ENCODE measurements at places on chromosomes 1 and 21.

- DNase-seq = no peak
Measured at GRCh38 chr1:7339953-7340352, 431.1 kb upstream of the VAMP3 start.

DNA sequence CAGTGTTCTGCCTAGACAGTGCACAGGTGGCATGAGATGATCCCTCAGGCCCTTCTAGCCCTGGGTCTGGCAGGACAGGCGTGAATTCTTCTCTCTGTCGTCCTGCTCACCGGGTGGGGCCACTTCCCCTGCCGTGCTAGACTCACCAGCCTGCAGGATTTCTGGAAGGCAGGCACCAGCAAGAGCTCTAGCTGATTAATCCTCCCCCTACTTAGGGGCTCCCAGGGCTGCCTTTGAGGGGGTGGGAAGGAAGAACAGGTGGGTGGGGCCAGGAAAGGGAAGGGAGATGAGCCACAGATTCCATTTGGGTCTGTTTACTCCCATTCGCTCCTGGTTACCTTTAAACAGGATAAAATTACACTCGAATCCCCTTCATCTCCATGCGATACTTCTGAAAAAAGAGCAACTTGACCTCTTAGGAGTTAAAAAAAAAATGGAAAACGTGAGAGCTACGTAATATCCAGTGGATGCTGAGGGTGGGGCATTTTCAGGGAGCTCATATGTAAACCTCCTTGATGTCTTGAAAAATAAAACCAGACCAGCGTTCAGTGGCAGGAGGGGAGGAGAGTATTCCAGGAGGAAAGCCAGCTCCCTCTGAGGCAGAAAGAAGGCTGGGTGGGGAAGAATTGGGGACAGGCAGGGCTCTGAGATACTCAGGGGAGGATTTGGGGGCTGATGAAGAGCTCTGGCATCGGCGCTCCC is 665.5 kb downstream of the PTPRU start:
- no peak for DNase-seq

DNA sequence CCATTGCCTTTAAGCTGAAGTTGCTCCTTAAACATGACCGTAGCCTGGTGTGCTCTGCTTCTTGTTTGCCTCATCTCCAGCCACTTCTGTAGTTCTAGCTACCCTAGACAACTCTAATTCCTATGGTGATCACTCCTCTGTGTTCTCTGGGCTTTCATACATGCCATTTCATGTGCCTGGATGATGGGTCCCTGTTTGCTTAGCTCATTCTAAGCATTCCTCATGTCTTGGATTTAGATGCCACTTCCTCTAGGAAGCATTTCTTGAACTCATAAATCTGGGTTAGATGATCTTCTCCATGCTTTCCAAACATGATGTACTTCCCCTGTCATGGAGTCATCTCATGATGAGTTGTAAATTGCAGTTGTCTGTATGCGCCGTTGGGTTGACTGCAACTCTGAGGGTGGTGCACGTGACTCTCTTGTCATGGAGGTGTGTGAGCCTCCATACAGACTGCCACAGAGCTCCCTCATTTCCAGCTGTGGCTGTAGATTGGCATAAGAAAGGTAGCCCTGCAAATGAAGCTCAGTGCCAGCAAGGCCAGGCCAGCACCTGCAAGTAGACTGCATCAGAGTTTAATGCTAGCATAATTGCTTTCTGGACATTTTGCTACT is 77.2 kb downstream of the LAMC1 start:
- no peak for DNase-seq

DNA sequence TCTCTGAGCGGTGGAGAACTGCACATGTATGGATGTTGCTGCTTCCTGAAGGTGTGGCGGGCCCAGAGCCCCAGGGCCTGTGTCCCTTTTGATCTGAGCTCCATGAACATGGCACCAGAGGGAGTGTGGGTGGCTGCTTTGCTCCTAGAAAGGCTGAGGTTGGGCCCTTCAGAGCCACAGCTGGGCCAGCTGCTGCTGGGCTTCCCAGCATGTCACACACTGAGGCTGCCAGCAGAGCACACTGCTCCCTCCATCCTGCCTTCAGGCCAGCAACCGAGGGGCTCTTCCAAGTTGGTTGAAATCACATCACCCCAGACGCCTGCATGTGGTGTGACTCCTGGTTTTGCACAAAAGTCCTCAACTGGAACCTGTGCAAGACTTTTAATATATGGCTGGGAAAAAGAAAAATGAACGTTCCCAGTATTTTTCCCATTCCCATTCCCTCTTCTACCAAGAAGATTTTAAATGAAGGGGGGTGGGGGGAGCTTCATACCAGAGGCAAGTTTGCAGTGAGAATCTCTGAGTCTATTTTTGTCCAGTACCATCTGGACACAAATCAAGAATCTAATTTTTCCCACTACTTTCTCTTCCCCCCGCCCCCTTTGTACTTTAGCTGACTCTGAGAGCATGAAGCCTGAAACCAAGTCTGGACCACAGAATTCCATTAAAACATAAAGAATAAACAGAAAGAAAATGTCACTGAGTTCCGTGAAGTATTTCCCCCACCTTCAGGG is 26.2 kb upstream of the NGF start:
- DNase-seq = no peak

GRCh38 chr21:41133874-41134522 is 34.0 kb upstream of the BACE2 start:
- DNase-seq = no peak

DNA sequence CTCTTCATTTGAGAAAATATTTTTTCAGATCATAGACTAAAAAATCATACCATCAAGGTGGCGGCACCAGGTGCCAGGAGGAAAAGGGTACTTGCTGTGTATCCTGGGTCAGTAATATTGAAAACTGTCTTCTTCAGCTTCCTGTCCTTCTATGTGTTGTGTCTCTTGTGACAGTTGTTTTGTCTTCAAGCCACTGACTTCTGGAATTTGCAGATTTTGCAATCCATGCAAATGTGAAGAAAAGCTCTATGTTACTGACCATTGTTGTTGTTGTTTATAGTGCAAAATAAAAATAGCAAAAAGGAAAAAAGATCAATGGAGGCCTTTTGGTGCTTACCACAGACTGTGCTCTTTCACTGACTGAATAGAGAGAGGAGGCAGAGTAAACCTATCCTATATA is 83.2 kb upstream of the RHOU start:
- no peak for DNase-seq

DNA sequence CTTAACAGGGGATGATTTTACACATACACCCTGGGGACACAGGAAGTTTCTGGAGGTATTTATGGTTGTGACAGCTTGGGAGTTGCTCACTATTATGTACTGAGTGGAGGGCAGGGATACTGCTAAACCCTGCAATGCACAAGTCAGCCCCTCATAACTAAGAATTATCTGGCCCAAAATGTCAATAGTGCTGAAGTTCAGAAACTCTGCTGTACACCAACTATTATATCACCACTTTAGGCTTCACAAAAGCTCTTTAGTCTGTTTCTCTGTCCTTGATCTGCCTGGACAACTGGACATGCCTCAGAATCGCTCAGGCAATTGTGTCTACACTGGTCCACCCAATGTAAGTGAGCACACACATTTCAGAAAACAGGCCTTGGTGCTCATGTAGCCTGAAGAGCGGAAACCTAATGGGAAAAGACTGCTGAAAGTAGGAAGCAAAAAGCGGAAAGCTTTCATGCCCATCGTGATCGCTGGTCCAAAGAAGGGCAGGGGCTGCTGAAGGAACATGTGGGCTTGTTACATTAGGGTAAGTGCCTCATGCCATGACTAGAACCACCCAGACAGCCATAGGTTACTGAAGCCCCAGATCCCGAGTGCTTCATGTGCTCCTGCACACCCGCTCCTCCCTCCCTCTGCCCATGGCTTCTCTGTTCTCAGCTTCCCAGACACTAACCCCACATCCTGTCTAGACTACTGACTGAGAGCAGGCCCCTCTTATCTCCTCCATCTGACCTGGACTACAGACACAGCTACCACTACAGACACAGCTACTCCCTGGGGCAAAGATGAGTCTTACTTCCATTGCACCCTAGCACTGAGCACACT is 73.5 kb downstream of the LRIG2 start:
- no peak for DNase-seq

GRCh38 chr1:95230768-95231191 is 3.2 kb upstream of the RWDD3 start:
- DNase-seq = no peak

GRCh38 chr1:23795676-23796465 is 4.7 kb downstream of the GALE start:
- no peak for DNase-seq

- no peak for DNase-seq
Measured at GRCh38 chr1:234617131-234617985, 7.4 kb upstream of the IRF2BP2 start.

DNA sequence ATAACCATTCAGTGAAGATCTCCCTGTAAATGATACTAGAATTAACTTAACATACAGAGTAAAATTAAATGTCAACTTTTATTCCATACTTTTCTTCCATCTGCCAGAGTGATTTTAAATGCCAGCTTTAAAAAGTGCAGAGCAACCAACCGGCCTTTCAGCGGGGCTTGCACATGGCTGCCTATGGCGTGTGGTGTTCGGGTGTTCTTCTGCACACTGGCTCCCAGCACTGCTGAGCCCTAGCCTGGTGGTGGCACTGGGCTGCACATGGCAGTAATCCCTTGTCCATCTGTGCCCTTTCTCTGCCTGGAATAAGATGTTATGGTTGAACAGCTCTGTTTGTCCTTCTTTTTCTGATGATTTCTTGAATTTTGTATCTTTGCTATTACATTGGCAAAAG is 156.3 kb downstream of the SNX7 start:
- no peak for DNase-seq

DNA sequence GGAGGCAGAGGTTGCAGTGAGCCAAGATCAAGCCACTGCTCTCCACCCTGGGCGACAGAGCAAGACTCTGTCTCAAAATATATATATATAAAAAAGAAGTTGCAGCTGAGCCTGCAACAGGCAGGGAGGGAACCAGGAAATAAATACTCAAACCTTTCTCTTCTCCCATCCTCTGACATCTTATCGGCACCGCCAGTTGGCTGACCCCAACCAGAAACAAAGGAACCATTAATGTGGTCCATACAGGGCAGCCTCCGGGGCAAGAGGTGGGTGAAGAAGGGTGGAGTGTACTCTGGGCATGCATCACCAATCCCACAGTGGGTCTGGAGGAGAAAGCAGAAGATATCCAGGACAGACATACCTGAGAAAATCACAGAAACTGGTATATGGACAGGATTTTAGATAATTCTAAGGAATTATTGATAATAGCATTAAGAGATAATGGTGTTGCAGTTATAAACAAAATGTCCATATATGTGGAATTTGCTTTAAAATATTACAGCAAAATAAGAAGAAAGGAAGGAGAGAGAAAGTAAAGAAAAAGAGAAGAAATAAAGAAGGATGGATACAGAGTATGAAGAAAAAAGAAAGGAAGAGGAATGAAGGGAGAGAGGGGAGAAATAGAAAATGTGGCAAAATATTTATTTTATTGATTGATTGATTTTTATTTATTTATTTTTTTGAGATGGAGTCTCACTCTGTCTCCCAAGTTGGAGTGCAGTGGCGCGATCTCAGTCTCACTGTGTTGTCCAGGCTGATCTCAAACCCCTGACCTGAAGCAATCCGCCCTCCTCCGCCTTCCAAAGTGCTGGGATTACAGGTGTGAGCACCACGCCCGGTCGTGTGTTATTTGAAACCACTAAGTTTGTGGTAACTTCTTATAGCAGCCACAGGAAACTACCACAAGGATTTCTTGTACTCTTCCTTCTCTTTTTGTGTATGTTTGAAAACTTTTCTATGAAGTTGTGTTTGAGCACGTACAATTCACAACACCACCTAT is 4.1 kb upstream of the PTAFR start:
- DNase-seq = no peak

GRCh38 chr1:108861566-108861965 is 4.7 kb upstream of the AKNAD1 start:
- DNase-seq = no peak

DNA sequence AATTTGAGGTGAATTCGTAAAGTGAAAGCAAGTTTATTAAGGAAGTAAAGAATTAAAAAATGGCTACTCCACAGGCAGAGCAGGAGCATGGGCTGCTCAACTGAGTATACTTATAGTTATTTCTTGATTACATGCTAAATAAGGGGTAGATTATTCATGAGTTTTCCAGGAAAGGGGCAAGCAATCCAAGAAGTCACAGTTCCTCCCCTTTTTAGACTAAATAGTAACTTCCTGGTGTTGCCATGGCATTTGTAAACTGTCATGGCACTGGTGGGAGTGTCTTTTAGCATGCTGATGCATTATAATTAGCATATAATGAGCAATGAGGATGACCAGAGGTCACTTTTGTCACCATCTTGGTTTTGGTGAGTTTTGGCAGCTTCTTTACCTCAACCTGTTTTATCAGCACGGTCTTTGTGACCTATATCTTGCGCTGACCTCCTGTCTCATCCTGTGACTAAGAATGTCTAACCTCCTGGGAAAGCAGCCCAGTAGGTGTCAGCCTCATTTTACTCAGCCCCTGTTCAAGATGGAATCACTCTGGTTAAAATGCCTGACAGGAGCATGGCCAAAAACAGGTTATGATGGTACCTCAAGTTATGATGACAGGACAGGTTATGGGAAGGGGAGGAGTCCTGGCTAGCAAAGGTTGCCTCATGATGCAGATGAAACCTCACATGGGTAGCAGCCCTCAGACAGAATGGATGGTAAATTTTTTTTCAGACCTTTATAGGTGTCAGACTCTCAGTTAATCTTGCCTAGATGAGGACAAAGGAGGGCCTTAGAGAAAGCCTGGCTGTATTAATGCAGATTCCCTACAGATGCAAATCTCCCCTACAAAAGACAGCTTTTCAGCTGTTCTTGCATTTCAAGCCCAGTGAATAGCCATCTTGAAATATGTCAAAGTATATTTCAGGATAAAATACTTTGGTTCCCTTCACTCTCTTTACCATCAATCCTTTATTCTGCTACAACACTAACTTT is 49.7 kb downstream of the SIPA1L2 start:
- DNase-seq = no peak

GRCh38 chr1:93190432-93190831 is 9.9 kb downstream of the CCDC18 start:
- DNase-seq = no peak

- DNase-seq = no peak
Measured at GRCh38 chr1:8653878-8654277, 163.6 kb downstream of the RERE start.

GRCh38 chr1:199701726-199702125 is 325.8 kb upstream of the NR5A2 start:
- no peak for DNase-seq

DNA sequence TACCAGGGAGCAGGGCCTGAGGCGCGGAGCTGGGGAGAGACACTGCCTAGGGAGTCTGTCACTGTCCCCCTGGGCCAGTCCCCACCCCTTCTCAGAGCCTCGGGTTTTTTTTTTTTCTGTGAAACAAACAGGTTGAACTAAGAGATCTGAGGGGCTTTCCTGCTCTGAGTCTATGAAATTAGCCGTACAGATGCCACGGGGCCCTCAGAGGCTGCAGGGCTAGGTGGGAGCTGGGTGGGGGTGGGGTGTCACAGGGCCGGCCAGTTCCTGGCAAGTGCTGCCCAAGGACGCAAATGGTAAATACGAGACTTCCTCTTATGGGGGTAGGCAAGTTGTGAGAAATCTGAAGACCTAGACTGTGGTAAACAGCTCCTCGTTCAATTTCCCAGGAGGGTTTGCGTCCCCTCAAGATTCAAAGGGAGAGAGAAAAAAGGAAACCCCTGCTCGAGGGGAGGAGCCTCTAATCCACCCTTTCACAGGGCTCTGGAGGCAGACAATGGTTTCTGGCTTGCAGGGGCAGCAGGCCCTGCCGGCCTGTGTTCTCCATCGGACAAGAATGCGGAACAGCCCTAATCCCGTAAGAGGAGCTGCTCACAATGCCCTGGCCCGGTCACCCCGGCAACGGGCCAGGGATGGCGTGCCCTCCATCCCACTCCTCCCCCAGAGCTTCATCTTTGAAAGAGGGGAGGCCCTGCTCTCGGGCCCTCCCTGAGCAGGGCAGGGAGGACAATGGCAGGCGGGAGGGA is 7.8 kb downstream of the NUAK2 start:
- no peak for DNase-seq

- DNase-seq = no peak
Measured at GRCh38 chr1:107318932-107319331, 178.1 kb downstream of the NTNG1 start.
